ENCODE measurements at places on chromosomes 11 and 22.

- DNase-seq = no peak
These were observed 250.6 kb upstream of the TENM4 start for GRCh38 chr11:79691445-79691844.

DNA sequence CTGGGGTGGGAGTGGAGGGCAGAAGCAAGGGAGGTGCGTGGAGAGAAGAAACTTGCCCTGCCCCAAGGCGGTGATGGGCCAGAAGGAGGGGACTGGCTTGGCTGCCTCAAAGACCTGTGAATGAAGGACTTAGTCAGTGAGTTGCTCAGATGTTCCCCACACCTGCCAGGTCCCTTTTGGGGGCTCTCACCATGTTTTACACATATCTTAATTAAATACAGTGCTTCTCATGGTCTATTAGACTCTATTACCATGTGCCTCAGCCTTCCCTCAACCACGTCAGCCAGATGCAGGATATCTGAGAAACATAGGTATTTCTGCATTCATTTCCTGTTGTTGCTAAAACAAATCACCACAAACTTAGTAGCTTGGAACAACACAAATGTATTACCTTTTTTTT is 429.5 kb downstream of the BUD13 start:
- no peak for DNase-seq

DNA sequence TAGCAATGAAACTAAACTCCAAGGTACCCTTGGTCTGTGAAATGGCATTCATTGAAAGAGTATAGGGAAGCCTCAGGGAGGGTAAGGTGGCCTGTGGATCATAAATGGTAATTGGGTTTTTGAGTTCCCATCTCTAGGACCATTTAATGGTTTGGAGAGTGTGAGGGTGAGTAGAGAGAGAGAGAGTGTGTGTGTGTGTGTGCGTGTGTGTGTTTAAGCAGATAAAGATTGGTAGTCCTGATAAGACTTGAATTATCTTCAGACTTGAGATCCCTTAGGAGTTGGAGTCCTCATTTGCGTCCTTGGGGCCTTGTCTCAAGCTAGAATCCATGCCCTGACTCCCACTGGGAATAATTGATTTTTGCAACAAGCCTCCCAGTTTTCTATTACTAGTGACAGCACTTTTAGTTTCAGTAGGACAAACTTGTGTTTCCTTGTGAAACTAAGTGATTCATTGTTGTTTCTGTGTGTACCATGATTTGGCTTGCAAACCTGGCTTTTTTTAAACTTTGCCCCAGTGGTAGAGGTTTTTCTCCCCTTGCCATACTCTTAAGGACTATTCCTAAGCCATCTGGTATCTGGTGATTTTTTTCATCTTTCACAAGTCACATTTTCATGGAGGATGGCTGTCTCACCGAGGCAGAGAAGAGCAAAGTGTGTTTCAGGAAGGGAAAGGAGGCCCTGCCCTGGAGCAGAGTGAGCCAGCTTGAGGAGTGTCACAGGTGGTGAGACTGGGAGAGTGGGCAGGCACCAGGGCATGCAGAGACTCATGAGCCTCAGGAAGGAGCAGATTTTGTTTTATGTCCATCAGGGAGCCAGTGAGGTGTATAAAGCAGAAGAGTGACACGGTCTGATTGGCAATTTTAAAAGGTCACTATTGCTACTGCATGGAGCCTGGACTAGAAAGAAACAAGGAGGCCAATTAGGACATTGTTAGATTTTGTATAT is 26.7 kb downstream of the ALKBH3 start:
- DNase-seq = no peak

- DNase-seq = no peak
These were observed 5.1 kb upstream of the IGSF9B start for GRCh38 chr11:133961890-133962289.

DNA sequence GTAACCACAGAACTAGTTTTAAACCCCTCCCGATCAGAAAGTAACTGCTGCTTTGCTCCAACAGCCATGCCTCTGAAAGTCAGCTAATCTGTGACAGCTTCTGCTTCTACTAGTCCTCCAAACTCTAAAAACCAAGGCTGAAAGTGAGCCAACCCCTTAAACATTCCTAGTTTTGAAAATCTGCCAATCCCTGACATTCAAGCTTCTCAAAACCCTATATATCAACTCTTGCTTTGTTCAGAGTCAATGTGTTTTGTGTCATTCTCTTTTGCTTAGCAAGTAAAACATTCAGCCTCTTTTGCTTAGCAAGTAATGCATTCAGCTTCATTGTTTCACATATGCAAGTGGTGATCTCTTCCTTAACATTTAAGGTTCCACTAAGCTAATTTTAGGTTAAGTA is 56.9 kb downstream of the ATG16L2 start:
- no peak for DNase-seq

DNA sequence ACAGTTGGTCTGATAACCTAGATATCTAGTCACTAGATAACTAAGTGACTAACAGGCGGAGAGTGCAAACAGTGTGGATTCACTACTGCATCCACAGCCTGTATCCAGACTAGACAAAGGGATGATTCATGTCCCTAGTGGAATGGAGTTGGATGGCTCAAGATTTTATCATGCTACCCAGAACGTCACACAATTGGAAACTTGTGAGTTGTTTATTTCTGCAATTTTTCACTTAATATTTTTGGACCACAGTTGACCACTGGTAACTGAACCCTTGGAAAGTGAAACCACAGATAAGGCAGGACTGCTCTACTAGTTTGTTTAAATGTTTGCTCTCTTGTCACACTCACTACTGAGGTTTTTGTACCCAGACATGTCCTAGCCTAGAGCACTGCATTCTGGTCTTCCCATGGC is 76.0 kb downstream of the UBASH3B start:
- DNase-seq = no peak

DNA sequence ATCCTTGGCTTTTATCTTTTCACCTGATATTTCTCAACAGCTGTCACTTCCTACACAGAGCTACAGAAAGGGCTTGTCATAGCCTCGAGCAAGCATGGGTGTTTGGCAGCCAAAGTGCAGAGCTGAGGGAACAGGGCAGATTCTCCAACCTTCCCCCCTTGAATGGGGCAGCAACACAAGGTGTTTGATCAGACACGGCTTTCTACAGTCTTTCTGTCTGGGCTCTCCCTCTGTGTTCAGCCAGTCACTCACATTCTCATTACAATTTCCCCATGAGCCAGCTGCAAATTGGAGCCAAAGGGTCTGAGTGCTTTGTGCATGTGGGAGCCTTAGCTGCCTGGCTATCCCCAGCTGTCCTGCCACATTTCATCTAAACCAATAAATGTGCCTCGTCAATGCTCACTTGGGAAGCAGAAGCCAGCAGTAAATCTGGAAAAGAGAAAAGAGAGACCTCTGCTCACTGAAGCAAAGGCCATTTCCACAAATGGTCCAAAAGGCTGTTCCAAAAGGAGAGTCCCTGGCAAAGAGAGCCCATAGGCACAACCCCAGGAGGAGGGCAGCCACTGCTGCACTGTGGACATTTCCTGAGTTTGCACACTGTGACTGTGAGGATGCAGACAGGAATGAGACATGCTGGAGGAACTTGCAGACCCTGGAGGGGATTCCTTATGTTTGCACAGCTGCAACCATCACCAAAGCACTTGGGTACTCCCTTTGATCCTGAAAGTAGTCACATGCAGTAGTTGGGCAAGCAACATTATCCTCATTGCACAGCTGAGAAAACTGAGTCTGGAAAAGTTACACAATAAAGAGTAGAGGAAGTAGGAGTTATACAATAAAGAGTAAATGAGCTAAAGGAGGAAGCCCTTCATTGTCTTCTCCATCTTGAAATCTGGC is 186.8 kb downstream of the FAM181B start:
- no peak for DNase-seq

DNA sequence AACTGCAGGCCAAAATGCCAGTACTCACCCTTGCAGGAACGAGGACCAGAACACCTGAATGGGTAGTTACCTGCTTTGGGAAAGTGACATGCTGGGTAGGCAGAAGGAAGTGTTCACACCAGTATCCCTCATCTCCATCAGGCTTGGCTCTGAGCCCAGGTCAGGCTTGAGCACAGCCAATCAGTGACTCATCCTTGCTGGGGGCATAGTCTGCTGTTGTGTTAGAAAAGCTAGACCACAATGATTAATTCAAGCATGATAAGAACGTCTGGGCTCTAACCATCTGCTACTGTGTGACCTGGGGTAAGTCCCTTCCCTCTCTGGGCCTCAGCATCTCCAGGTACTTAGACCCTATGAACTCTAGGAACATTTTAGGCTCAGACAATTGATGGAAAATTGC is 450.4 kb downstream of the MIAT start:
- no peak for DNase-seq

DNA sequence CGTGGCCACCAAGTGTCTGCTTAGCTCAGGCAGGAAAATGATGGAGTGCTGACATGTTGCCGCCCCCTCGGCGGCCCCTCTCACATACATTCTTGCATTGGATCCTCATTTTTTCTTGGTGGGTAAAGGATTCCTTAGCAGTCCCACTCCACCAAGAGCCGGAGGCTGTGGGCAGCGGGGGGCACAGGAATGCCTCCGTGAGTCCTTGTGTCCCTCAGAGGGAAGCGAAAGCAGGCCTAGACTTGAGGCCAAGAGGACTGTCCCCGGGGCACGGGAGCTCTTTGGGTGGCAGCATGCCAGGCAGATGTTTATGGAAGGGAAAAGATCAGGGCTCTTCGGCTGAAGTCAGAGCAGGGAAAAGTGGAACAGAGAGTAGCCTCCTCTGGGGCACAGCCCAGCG is 21.6 kb downstream of the LRFN4 start:
- DNase-seq = no peak

- DNase-seq = no peak
These were observed 742 bp downstream of the P2RY2 start for GRCh38 chr11:73218830-73219215.

DNA sequence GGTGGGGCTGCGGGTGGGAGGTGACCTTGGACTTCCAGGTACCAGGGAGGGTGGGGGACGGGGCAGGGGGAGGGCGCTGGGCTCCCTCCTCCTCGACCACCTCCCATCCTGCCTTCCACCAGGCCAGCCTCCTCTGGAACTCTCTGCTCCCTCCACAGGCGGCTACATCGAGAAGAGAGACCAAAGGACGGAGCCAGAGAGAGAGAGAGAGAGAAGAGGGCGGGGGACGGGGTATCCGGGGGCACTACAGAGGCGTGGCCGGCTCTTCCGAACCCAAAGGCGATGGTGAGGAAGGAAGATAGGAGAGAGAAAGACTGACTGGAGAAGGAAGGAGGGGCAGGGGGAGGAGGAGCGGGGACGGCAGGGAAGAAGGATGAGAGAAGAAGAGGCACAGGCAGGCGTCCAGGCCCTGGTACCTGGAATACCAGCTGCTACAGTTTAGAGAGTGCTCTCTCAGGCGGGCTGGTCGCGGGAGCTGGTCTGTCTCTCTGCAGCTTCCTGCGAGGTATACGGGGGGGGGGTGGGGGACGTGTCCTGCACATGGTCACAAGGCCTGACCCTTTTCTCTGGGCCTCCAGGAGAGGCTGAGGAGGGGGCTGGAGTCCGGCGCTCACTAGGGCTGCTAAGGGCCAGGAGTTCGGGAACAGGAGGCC is 38.0 kb downstream of the IGSF9B start:
- DNase-seq = no peak

DNA sequence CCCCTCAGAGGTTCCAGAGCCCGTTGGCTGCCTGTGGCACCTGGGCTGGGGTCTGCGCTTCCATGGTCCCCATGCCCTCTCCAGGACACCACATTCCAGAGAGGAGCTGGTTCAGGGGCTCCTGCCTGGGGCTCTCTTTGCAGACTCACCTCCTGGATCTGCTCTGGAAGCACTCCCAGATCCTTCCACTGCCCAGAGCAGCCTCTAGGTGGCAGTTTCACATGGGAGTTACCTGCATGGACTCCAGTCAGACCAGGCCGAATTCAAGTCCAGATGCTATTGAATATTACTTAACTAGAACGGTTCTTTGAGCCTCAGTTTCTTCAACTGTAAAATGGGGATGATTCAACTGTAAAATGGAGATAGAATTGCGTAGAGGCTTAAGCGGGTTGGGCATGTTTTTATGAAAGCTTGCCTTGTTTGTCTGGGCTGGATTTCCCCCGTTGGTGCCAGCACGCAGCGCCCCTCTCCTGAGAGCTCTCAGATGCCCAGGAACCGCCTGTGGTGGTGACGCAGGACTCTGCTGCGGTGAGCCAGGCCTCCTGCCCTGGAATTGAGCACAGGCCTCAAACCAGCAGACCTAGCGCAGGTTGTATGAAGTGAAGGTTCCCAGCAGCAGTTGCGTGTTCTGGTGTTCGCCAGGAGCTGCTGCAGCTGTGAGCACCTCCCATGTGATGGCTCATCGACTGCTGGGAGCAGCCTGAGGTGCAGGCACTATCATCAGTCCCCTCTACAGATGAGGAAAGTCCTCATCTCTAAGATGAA is 44.2 kb downstream of the LMO1 start:
- DNase-seq = no peak

DNA sequence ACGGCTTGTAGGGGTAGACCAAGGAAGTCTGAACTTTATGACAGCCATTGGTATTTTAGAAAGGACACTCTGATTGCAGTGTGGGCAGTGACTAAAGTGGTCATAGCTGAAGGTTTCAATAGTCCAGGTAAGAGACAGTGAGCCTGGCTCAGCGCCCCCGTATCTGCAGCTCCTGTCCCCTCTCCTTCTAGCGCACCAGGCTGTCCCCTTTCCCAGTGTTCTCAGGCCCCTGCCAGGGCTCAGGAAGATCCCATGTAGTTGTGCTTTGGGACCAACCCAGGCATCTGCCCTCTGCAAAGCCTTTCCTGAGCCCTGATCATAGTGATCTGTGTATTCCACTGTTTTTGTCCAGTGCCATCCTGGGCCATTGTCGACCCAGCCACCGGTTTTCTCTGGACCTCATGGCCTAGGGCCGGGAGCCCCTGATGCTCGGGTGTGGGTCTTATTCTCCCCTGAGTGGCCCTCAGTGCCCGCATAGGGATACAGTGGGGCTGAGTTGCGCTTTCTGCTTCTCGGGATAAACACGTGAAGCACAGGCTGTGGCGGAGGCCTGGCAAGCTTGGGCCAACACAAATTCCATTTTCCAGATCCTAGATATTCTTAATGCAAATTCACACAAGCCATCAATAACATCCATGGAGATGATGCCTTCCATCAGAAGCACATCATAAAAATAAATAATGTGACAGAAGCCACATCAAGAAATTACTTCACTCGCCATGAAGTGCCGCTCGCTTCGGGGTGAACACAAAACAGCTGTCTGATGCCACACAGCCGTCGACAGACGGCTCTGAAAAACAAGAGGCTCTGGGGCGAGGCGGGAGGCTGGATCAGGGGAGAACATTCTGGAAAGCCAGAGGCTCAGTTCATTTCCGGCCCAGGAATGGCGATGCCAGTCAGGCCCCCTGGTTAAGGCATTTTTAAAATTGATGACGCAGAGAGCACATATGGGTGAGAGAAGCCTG is 805.0 kb downstream of the TBC1D22A start:
- no peak for DNase-seq

DNA sequence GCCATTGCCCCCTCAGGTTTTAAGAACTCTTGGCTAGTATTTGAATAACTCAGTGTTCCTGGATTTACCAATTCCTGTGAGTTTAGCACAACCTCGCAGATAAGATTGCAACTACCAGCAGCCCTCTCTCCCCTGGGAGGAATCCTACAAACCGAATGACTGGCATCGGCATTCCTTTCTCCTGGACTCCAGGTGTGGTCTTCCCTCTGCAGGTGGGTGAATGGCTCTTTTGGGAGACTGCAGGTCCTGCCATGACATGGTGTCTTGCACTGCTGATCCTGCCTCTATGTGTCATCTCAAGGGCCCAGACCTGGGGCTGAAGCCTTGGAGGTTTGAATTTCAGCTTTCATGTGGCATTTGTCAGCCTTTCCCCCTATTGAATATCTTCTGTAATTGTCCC is 105.6 kb downstream of the PKNOX2 start:
- DNase-seq = no peak

GRCh38 chr11:119730789-119731386 is 1.9 kb upstream of the NECTIN1 start:
- DNase-seq = no peak

GRCh38 chr11:87429996-87430395 is 392.3 kb downstream of the TMEM135 start:
- DNase-seq = no peak

- DNase-seq = no peak
These were observed 56.6 kb downstream of the ARHGEF12 start for GRCh38 chr11:120392793-120393192.

All from hindlimb muscle (tissue), 1 donor.